GF-D8 (cell line): ENCODE measurements at places on chromosomes 5 and 9.

DNA sequence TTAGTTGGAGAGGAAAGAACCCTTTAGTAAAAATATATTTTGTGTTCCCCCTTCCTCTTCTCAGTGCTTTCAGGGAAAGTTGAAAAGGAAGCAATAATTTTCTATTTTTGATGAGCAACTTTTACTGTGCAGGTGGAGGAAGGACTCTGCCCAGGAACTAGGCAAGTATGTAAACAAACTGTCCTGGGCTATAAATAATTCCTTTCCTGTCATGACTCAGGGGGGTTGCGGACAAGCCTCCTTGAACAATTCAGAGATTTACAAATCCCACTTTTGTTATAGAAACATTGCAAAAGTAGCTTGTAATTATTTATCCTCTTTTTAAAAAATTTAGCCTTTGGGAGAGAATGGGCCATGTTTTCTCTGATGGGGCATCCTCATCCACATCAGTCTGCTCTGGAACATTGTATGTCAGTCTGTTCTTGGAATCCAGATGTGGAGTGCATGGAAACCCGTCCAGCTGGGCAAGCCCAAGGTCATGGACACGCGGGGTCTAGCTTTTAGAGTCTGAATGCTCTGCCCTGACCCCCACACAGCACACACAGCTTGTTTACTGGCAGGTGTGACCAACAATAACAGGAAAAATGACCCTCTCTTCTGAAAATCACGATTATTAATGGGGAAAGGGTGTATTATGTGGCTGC is 127.6 kb downstream of the GADD45G start:
- no peak for DNase-seq

DNA sequence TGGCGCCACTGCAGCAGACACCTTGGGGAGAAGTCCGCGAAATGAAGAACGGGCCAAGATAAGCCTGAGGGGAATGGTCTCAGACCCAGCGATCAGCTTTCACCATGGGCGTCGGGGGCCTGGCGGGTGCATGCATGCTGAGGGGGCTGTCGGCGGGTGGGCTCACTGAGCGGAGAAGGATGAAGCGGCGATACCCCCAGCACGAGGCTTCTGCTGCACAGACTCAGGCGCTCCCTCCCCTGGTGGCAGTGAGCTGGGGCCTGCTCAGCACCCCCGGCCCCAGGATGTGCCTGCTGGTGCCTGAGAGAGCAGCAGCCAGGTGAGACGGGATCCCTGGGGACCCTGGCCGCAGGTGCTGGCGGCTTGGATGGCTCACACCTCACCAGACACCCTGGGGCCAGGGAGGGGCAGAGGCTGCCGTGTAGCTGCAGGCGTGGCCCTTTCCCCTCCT is 31.2 kb downstream of the CEP72 start:
- DNase-seq: no peak

DNA sequence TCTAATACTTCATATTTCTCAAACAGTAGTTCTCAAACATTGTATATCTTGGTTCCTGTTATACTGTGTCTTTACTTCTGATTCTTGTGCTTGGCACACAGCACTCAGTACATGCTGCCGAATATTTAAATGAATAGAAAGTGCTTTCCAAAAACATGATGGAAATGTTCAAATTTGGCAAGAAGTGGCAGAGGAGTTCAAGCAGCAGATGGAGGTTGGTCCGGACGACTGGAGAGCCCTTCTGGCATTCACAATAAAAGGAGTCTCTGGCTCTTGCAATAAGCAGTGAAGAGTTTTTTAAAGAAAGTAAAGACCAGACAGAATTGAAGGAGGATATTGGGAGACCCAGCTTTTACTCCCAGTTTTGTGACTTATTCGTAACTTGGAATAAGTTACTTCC is 36.3 kb downstream of the TSTD2 start:
- DNase-seq: no peak

DNA sequence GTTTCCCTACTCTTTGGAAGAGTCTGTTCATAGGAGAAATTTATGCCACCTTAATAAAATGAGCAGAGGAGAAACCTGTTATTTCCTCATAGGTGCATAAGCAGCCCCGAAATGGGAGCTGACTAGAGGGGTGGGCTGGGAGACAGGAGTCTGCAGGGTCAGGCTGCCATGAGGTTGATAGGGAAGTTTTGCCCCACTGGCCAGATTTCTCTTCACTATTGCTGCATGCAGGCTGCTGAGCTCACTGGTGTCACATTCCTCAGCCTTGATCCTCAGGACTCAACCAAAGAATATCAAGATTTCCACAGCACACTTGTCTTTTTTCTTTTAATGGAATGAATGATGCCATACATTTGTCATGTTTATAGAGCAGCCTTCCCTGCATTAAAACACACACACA is 60.7 kb downstream of the BHMT start:
- DNase-seq: no peak

DNA sequence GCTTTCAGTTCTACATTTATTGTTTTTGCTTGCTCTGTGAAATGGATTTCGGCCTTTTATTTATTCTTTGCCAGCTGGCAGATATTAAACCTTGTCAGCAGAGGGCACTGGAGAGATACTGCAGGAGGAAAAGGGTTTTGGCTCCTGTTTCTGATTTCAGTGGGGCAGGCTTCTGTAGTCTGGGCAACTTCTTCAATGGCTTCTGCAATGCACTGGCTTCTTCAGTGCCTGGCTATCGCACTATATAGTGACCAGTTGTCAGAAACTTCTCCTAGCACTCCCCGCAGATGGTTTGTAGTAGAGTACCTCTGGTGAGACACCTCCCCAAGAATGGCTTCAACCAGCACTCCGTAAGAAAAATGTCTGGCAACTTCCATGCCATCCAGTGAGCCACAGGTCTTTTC is 3.2 kb upstream of the NFX1 start:
- DNase-seq: peak; percentile 58

DNA sequence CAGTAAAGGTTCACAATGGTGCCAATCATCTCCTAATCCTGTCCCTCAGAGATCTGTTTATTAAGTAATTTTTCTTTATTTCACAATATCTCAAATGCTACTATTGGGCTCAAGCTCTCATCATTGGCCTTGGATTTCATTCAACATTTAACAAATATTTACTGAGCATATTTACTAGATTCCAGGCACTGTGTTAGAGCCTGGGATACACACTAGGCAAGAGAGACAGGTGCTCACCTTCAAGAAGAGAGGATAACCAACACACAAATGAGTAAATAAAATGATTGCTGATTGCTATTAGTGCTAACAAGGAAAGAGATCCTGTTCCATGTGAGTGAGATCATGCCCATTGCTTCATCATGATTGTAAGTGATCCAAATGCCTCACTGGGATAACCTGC is 27.4 kb downstream of the PPP2R2B start:
- no peak for DNase-seq

GRCh38 chr9:92325991-92326500 is 293 bp downstream of the CENPP start:
- DNase-seq: peak; percentile 28

DNA sequence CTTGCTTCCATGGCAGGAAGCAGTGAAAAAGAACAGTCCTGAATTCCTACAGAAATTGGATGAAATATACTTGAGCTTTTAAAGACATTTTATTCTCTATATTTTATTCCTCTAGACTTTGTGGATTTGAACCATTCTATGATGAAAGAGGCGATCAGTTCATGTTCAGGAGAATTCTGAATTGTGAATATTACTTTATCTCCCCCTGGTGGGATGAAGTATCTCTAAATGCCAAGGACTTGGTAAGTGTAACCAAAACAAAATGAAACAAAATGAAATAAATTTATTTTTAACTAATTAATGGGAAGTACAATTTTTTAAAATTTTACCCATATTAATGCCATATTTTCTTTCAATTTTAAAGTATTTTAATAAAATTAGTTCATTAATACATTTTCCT is 34.1 kb downstream of the STARD4 start:
- no peak for DNase-seq

GRCh38 chr5:25944786-25945185 is 1093.6 kb downstream of the CDH9 start:
- DNase-seq: no peak

- DNase-seq: no peak
Measured at GRCh38 chr9:92270511-92270910, 23.0 kb downstream of the IARS1 start.

- DNase-seq: no peak
Measured at GRCh38 chr9:87675906-87676515, 49.9 kb upstream of the CTSL start.

DNA sequence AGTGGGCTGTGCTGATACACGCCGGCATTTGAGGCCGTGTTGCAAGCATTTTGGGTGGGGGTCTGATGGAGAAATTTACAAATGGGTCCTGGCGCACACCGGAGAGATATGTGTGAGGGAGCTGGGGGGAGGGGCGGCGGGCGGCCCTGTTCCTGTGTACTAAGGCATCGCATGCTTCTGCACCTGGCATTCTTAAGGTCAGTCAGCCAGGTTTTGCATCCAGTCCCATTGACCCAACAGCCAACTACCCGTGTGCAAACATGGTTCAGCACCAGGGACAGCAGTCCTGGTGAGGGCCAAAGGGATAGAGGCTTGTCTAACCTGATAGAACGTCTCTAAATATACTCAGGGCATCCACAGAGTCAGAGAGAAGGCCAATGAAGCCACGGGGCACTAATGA is 839 bp downstream of the GABRG2 start:
- DNase-seq: no peak

- no peak for DNase-seq
Measured at GRCh38 chr5:71924980-71925379, 182.3 kb upstream of the MAP1B start.

- no peak for DNase-seq
Measured at GRCh38 chr5:145976431-145977155, 40.2 kb downstream of the SH3RF2 start.

DNA sequence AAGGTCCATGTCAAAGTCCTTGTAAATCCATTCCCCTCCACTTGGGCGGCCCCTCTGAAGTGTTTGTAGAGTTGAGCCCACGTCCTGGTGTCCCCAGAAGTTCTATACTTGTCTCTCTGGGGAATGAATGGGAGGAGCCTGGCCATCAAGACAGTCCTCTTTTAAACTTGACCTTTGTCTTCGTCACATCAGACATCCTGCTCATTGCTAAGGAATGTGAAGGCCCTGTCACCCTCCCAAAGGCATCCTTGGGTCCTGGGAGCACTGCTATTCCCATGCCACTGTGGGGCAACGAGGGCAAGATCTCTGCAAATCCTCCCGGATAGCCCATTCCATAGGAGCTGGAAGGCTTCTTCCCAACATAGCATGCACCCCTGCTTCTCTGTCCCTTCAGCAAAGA is 235.5 kb downstream of the SLIT3 start:
- DNase-seq: no peak

DNA sequence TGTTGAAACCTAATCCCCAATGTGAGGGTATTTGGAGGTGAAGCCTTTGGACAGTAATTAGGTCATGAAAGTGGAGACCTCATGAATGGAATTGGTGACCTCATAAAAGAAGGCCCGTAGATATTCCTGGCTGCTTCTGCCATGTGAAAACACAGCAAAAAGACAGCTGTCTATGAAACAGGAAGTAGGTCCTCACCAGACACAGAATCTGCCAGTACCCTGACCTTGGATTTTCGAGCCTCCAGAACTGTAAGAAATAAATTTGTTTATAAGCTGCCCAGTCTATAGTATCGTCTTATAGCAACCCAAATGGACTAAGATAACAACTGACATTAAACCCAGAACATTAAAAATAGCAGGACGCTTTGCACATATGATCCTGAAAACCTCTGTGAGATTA is 371.1 kb downstream of the SPOCK1 start:
- DNase-seq: no peak

GRCh38 chr5:136164226-136164625 is 28.7 kb downstream of the SMIM32 start:
- DNase-seq: no peak

- DNase-seq: peak; percentile 6
Measured at GRCh38 chr9:112354081-112354743, 20.8 kb upstream of the PTBP3 start.

GRCh38 chr5:88503041-88503345 is 234.3 kb upstream of the TMEM161B start:
- DNase-seq: no peak

DNA sequence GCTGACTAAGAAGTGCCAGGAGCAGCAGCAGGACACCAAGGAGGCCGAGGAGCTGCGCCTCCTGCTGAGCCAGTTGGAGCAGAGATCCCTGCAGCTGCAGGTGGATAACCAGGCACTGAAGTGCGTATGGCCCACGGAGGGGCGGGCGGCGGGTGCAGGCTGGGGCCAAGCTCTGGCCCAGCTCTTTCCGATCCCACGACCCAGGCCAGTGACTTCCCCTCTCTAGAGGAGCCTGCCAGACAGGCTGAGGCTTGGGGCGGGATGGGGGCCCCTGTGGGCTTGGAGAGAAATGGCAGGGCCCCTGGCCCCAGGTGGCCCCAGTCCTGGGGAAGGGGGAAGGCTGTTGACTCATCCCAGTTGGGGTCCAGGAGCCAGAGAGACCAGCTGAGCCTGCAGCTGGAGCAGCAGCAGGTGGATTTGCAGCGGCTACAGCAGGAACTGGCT is 3.6 kb downstream of the PTRH1 start:
- no peak for DNase-seq

GRCh38 chr9:27393054-27393846 is 96.3 kb upstream of the EQTN start:
- no peak for DNase-seq

DNA sequence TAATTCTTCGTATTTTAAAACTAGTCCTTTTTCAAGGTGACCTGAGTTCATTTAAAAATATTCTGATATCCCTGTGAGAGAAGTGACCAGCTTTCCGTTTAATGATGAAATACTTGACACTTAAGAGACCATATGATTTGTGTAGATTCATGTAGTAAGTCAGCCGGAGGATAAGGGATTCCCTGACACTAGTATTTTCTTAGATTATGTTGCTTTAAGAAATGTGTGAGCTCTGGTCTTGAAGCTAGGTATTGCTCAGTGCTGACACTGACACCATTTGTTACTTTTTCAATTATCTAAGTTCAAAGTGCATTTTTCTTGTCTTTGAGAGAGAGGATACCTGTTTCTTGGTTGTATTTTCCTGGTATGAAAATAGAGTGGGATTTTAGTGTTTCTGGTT is 4.2 kb downstream of the NIPBL start:
- DNase-seq: peak; percentile 26

DNA sequence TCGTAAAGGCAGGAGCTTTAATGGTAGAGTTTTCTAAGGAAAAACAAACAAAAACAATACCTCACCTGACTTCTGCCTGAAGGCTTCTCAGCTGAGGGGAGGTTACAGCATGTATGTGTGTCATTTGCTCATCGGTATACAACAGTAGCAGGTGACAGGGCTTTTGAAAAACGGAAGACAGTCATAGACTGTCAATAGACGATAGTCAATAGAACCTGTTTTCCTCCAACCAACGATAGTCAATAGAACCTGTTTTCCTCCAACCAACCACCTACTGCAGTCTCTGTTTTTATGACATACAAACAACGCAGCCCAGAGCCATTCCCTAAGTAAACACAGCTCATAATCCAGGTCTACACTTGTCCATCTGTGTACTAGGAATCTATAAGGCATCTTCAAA is 74.6 kb downstream of the RETREG1 start:
- DNase-seq: no peak

GRCh38 chr5:157471709-157472108 is 11.7 kb downstream of the NIPAL4 start:
- DNase-seq: no peak

GRCh38 chr5:9419794-9420193 is 126.1 kb downstream of the SEMA5A start:
- DNase-seq: no peak
